ENCODE measurements at places on chromosomes 4 and X. TPM values are rescaled to one million over a fixed set of nuclear protein-coding genes. Genes with fewer than 3 reads are reported as not detected.

DNA sequence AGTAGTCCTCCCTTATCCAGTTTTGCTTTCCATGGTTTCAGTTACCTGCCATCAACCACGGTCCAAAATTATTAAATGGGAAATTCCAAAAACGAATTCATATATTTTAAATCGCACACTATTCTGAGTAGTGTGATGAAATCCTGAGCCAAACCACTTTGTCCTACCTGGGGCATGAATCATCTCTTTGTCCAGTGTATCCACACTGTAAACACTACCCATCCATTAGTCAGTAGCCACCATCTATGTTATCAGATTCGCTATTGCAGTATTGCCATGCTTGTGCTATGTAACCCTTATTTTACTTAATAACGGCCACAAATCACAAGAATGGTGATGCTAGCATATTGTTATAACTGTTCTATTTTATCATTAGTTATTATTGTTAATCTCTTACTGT, 704.6 kb downstream of the SMARCA1 start:
- DNase-seq: no peak

DNA sequence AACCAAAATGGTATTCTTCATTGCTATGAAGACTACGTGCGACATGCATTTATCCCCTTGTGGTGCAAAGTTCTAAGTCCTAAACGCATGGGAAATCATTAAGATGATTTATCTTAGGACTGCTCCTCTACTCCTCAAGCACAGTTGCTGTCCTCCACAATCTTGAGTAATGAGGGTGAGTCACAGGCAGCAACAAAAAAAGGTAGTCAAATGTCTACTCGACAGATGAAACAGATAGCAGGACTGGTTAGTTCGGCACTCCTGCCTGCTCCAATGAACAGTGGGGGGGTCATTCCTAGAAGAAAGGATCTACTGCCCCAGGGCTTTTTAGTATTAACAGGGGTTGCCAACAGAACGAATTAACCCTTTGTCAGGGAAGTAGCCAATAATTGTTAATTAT, 233.7 kb upstream of the FGF13 start:
- no peak for DNase-seq

DNA sequence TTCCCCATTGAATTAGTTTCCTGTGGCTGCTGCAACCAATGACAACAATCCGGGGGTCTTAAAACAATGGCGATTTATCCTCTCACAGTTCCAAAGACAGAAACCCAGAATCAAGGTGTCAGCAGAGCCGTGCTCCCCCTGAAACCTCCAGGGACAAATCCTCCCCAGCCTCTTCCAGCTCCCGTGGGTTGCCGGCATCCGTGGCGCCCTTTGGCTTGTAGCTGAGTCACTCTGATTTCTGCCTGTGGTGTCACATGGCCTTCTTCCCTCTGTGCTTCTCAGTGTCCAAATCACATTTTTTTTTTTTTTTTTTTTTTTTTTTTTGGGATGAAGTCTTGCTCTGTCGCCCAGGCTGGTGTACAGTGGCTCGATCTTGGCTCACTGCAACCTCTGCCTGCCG, 64.5 kb upstream of the STX18 start:
- DNase-seq: no peak

GRCh38 chrX:118974908-118975671, 672 bp downstream of the LONRF3 start:
- DNase-seq: peak; percentile 62

DNA sequence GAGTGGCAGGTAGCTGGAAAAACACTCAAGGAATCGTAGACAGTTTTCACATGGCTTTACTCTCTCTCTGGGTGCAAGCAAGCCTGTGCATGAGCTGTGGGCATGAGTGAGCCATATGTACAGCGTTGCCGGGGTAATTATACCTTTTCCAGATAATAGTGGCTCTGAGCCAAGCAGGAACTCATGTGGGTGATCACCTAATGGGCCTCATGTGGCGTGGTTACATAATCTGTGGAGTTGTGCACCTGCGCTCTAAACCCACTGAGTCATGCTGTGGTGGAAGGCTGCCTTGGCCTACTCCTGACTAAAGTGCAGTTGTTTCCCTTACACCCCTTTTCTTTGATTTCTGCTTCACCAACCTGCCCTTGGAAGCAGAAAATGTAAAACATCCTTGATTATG, 1564.5 kb upstream of the PCDH10 start:
- DNase-seq: no peak

DNA sequence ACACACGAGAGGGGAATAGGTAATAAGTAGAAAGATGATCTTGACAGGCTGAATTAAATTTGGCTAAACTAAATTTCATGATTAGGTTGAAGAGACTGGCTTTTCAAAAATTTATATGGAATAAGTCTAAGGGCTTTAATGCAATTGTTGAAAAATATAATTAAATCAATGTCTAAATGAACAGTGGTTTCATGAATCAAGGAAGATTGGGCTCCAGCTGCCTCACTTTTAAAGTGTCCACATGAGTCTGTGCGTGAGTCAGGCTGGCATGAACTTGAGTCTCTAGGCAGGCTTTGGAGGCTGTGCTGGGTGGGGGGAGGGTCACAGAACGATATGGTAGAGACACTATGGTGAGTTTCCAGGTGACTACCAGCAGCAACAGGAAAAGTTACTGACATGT, 111.9 kb downstream of the SORBS2 start:
- DNase-seq: no peak

DNA sequence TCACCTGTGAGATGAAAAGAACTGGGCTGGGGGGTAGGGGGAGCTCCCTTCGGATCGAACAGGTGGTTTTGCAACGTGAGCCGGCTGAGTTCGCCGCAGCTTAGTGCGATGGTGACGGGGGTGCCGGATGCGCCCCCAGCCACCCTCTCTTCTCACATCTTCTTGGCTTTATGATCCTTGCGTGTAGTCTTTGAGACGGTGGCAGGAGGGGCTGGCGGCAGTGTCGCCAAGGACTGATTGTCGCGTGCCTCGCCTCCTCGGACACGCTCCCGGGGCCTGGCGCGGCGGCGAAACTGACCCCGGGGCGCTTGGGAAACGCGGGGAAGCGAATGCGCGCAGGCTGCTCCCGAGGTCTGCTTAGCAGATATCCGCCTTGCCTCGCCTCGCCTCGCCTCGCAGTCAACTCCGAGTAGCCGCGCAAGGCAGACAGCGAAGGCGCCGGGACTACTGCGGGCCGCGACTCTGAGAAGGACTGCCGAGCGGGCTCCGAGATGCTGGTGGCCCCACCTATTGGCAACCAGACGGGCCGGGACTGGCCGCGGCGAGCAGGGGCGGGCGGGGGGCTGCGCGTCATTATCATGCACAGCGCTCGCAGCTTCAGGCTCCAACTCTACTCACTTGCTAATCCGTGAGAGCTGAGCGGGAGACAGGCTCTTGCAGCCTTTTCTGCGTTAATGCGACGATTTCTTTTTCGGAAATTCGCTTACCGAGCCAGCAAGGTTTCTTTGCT, 1.5 kb downstream of the GRID2 start:
- DNase-seq: peak; percentile 66

DNA sequence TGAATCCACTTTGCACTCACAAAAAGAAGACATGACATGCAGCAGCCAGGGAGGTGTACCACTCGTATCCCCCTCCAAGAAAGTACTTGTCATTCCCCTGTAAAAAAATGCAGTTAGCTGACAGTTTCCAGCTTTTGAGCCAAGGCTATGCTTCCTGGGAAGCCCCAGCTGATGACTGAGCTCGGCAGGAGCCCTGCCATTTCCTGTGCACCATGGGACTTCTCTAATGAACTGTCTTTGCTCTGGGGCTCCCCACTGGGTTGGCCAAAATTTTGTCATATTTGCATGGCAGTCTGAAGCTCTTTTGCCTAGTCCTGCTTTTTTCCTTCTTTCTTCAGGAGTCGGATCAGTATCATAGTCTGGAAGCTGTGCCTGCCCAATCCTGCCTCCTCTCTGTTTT, 104.5 kb upstream of the MAOA start:
- no peak for DNase-seq

- no peak for DNase-seq
These were observed 56.7 kb upstream of the ENPP6 start for GRCh38 chr4:184274286-184274951.

DNA sequence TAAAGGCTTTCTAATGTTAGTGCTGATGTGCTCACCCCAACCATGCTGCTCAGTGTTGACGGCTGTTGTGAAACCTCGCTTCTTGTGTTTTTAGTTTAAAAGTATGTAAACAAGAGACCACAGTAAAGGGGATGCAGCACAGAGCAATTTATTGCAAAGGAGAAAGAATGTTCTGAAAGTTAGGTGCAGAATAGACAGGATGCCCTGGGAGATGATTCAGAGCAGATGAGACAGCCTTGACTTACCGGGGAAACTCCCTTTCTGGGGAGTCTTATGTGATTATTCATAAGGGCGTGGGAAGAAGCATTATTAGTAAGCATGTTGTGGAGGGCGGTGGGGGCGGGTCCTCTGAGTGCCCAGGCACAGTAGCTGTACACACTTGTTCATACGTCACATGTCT, 47.7 kb downstream of the EVC start:
- no peak for DNase-seq

DNA sequence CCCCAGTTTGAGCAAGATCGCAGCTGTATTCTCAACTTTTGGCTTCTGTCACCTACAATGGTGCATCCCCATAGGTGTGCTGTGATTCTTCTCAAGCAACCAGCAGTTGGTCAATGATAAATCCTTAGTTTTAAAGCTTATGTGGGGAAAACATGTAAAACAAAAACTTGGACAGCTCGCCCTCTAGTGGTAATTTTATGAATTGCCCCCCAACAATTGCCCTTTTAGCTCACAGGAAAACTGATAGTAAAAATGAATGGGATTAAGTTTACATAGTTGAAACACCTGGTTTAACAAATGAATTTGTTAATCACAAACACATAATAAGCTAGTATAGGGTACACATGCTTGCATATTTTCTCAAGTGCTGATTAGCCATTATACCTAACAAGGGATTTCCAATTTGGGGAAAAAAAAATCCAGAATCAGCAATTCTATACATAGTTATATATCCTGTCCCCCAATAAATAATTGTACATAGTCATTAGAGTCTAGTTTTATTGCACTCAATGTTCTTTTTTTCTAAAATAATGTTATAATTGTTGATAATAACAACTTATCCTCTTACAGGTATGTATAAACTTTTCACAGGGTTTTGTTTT, 30.1 kb downstream of the TEX13A start:
- no peak for DNase-seq

DNA sequence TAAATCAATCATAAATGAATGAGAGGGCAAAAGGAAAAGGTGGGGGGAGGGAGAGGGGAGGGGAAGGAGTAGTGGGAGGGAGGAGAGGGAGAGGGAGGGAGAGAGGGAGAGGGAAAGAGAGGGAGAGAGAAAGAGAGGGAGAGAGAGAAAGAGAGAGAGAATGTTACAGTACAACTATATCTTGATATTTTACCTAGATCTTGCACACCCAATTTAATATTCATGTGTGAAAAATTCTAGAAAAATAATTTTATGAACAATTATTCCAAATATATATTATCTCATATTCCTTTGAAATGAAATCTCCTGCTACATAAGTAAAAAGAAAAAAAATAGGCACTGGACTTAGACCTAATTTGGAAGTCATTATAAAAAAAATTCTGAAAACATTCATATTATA, 120.0 kb downstream of the SCLT1 start:
- no peak for DNase-seq

DNA sequence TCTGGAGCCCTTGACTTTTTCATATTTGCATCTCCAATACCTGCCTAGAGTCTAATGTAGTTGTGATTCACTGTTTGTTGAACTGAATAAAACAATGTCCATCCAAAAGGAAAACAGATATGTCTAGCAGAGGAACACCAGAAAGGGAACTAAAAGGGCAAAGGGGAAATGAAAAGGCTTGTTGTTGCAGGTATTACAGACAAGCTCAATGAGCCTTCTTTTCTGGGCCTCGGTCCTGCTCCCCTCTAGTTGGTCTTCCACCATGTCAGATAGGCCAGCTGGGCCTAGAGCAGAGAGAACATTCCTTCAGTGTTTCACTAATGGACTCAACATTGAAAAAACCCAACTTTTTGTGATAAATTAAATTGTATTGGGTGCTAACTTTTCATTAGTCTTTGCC, 55.4 kb downstream of the ZFX start:
- no peak for DNase-seq

- DNase-seq: no peak
These were observed 63.7 kb downstream of the SEC24D start for GRCh38 chr4:118772081-118772766.

GRCh38 chr4:76430519-76431388, 4.3 kb upstream of the SHROOM3 start:
- no peak for DNase-seq

DNA sequence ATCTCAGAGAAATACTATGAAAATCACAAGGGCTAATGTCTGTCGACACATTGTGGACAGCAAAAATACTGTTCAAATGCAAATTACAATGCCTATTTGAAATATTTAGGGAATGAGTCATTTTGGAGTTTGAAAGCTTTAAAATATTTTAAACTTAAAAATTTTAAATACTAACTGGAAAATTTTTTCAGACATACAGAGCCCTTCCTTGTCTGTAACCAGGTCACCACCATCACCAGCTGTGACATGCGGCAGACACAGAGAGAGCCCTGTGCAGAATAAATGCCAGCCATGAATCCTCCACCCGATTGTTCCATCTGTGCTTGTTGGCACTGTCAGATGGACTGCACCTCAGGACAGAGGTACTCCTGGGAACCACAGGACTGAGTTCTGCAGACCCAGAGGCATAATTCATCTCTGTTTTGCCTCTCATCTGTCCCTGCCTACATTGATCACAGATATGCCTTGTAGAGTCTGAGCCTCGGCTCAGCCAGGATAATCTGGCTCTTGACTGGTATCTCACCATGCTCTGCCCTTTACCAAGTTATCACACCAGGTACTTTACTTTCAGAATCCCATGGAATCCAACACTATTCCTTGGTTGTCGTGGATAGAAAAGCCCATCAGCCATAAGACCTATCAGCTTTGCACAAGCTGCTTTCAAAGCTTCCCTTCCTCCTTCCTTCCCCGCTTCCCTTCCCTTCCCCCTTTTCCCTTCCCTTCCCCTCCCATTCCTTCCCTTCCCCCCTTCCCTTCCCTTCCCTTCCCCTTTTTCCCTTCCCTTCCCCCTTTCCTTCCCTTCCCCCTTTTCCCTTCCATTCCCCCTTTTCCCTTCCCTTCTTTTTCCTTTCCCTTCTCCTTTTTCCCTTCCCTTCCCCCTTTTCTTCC, 67.2 kb downstream of the TBC1D9 start:
- DNase-seq: no peak

DNA sequence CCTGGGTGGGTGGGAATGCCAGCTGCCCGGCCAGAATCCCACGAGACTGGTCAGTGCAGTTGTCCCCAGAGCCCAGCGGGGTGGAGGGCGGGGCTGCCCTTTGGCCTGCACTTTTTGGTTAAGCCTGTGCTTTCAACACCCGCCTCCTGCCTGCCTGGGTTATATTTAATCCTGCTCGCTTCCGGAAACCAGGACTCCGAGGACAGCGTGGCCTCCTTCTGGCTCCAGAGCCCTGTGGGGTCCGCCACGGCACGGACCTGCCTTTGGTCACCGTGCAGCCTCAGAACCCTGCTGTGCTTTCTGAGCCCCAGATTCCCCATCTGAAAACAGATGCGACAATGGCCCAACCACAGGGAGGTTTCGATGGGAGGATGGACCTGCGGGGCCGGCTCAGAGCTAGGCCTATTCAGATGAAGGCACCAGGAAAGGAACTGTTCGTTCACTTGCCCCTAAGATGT, 29.4 kb upstream of the KIAA0232 start:
- DNase-seq: no peak

Gene HSFX4
- not detected for total RNA-seq

Gene DUX4
- total RNA-seq: not detected

Gene SHROOM4
- 10.8 TPM for total RNA-seq

Gene TRO
- total RNA-seq: 1.8 TPM

Gene TBC1D8B
- total RNA-seq: 2.5 TPM

Gene CENPVL2
- not detected for total RNA-seq

Gene TEC
- 1.3 TPM for total RNA-seq

Gene IQCM
- not detected for total RNA-seq

Gene NAP1L5
- 2.4 TPM for total RNA-seq

Gene CSAG1
- total RNA-seq: not detected

Gene MPP1
- 40.7 TPM for total RNA-seq
